ENCODE measurements at places on chromosomes 1 and 21.

GRCh38 chr1:59081795-59082194 is 215.1 kb upstream of the FGGY start:
- peak; percentile 13 for DNase-seq

DNA sequence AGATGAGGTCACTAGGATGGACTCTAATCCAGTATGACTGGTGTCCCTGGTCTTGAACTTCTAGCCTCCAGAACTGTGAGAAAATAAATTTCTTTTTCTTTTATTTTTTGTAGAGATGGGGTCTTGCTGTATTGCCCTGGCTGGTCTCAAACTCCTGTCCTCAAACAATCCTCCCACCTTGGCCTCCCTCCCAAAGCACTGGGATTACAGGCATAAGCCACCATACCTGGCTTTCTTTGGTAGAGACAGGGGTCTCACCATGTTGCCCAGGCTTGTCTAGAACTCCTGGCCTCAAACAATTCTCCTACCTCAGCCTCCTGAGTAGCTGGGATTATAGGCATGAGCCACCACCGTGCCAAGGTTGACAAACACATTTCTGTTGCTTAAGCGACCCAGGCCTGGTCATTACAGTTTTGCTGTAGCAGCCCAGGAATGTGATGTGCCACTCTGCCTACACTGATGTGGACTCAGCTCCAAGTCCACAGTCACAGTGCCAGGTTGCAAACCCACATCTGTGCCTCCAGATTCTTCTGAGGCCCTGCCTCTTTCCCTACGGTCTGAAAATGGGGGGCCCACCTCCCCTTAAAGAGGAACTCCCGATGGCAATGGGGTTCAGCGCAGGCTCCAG is 15.9 kb downstream of the PYCR2 start:
- DNase-seq, result no peak

- DNase-seq, result peak; percentile 68
These were observed 22.7 kb downstream of the MATN1 start for GRCh38 chr1:30700528-30701257.

GRCh38 chr1:239456788-239457187 is 70.4 kb downstream of the CHRM3 start:
- DNase-seq, result peak; percentile 6

DNA sequence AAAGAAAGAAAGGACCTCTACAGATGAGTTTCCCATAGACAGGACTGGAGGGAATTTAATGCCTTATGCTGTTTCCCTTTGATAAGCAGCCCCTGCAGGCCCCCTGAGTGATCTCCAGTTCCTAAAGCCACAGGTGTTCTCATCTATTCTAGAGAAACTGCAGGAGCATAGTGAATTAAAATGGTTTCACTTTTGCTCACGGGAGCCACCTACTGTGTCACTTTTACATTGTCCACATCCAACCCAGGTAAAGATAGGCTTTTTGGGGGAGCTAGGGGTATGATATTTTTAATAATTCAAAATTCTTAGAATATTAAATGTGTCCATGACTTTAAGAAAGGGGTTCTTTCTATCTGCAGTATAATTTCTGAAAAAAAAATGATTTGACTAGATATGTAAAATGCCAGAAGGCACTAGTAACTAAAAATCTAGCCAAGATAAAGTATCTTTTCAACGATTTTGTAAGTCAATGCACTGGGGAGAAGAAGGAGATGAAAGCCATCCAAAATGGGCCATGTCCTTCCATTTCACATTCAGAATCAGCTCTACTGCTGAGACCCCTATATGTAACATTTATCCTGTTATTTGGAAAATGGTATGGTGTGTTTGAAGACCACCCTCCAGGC is 267.3 kb upstream of the DUSP10 start:
- no peak for DNase-seq
